Vagina (tissue), 2 donors: ENCODE measurements at places on chromosomes 6 and 20.

DNA sequence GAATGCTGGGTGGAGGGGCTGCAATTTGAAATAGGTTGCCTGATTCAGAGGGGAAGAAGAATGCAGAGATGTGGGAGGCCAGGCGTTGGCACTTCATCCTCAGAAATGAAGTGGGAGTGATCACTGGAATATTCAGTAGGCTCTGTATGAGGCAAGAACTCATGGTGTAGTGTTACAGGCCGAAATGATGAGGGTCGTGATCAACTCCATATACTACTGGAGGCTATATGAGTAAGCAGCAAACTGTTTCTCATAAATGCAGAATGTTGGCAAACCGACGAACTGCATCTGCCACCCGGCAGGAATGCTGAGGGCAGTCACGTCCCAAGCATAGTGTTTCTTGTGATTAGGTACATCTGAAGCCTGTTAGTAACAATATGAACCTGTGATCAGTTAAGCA is 12.7 kb downstream of the KCNS1 start:
- no peak for DNase-seq

DNA sequence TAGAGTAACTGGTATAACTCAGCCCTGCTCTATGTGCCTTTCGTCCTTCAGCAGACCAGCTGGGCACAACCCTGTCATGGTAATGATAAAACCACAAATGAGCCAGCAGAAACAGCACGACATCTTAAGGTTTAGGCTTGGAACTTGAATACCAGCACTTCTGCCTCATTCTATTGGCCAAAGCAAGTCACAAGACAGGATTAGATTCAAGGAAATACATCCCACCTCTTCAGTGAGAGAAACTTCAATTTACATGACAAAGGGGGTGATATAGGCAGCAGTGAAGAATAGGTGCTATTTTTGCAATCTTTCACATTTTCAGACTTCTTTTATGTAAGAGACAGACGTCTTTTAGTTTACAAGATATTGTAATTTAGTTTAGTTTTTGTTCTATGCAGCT is 69.8 kb upstream of the SLC35F1 start:
- DNase-seq: no peak

GRCh38 chr6:32212076-32212760 is 11.6 kb downstream of the NOTCH4 start:
- no peak for DNase-seq

GRCh38 chr20:2465100-2465499 is 5.5 kb downstream of the SNRPB start:
- DNase-seq: no peak

DNA sequence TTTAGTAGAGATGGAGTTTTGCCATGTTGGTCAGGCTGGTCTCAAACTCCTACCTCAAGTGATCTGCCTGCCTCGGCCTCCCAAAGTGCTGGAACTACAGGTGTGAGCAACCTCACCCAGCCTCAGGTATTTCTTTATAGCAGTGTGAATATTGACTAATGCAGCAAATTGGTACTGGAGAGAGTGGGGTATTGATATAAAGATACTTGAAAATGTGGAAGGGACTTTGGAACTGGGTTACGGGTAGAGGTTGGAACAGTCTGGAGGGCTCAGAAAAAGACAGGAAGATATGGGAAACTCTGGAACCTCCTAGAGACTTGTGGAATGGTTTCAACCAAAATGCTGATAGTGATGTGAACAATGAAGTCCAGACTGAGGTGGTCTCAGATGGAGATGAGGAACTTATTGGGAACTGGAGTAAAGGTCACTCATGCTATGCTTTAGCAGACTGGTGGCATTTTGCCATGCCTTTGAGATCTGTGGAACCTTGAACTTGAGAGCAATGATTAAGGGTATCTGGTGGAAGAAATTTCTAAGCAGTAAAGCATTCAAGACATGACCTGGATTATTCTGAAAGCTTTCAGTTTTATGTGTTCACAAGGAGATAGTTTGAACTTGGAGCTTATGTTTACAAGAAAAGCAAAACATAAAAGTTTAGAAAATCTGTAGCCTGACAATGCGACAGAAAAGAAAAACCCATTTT is 127.2 kb downstream of the DTNBP1 start:
- no peak for DNase-seq

DNA sequence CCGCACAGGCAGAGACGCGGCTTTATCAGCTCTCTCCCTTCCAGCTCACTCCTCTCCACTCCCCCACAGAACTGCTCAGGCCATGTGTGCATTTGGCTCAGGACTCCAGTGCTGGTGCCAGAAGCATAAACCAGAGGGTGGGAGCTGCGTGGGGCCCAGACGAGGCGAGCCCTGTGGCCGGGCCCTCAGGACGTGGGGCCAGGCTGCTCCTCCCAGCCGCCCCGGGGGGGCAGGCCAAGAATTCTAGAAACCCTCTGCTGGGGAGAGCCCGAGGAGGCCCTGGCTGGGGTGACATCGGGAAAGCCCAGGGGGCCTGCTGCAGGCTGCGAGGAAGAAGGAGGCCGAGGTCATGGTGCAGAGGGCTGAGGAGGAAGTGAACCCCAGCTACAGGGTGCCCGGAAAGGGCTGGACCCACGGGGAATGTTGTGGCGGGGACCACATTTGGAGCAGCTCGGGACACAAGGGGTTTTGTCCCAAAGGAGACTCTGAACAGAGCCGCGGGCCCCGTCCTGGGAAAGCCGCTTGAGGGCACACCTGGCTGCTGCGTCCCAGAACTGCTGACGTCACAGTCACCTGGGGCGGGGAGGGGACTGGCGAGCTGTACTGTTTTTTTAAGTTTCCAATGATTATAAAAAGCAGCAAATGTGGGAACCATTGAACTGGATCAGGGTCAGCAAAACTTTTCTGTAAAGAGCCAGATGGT is 107.1 kb downstream of the BANF2 start:
- no peak for DNase-seq

DNA sequence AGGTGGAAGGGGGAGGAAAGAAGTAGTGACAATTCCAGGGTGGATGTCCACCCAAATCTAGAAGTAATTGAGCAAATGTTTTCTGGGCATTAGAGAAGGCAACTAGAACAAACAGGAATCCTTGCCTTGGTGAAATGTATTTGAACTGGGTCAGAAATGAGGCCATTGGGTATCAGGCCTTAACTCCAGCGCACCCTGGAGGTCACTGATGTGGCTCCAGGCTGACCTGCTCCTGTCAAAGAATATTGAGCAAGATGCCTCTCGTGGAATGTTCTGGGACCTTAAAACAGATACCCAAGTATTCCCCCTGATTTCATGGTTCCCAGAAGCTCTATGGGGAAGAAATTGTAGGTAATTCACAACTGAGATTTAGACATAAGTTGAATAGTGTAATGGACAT is 6.9 kb downstream of the HLA-DPB1 start:
- DNase-seq: no peak

DNA sequence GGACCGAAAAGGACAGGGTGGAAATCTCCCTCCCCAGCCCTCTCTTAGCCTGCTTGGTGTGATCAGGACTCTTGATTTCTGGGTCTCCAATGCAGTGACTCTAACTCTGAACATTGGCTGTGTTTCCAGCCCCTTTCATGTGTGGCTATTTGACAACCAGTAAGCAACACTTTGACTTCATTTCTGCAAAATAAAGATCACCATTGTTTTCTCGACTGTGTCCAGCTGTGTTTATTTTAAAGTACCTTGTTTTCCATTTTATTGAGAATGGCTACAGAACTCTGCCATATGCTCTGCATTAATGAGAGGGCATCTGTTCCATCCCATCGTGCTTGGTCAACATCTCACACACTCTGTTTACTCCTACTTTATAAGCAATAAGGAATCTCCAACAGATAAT is 60.9 kb upstream of the TAGAP start:
- DNase-seq: no peak

- no peak for DNase-seq
Measured at GRCh38 chr6:97195117-97195516, 87.9 kb downstream of the MMS22L start.

DNA sequence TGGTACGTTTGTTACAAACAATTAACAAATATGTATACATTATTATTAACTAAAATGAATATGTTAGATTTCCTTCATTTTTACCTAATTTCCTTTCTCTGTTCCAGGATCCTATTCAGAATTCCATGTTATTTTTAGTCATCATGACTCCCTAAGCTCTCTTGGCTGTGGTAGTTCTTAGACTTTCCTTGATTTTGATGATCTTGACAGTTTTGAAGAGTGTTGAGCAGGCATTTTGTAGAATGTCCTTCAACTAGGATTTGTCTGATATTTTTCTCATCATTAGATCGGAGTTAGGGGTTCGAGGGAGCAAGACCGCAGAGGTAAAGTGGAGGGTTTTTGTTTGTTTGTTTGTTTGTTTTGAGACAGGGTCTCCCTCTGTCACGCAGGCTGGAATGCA is 44.3 kb upstream of the ZNF184 start:
- DNase-seq: no peak

DNA sequence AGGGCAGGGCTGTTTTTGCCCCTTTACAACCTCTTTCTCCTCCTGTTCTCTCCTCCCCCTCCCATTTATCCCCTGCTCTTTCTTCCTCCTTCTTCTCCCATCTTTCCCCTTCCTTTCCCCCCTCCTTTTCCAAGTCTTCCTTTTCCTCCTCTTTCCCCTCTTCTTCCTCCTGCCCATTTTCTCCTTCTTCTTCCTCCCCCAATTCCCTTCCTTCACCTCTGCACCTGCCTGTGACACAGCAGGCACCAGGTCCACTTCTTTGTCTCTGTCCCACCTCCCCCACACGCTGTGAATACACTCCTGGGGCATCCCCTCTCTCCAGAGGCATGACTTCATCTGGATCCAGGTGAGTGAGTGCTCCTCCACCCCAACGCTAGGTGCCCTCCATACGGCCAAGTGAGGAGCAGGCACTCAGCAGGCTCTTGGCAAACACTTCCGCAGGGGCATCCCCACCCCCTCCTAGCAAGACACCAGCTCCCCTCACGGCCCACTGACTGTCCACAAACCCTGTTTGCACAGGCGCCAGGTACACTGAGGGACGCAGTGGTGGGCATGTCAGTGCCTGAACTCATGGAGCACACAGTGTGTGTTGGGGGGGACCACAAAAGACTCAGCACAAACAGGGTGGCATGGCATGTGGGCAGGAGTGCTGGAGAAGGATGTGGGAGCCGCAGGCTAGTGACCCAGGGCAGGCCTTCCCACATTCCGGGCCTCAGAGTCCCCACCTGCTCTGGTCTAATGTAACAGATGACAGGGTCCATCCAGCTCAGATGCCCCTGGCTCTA is 10.7 kb upstream of the TLDC2 start:
- DNase-seq: no peak

GRCh38 chr6:53493635-53494025 is 51.3 kb downstream of the GCLC start:
- no peak for DNase-seq

DNA sequence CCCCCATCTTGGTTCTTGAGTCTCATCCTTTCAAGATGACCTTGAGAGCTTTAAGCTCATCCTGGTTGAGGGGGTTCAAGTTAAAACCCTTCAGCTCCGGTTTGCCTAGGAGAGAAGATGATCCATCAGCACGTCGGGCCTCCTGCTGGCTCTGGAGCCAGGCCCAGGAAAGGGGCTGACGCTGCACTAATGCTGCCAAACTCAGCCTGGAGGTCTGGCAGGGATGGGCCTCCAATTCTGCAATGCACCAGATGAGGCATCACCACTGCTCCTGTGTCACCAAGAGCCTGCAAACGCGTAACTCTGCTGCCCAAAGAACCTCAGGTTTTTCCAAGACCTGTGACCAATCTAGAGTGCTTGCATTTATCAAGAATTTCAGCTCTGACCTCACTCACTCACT is 6.1 kb downstream of the PDRG1 start:
- DNase-seq: no peak

GRCh38 chr6:16551466-16551865 is 209.8 kb downstream of the ATXN1 start:
- DNase-seq: no peak

DNA sequence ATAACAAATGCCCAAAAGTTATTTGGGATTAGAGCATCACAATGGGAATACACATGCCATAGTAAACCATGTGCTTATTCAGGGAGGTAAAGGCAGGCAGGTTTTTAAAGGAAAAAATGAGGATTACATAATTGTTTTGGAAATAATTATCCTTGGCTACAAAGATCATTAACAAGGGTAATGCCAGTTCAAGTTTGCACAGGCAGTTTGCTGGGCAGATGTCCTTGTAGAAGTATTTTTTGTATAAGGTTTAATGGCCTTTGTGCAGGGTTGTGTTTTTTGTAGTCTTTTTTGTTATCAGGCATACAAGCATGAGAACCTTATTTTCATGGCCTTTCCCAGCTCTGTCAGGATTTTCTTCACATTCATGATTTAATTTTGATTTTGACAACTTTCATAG is 24.7 kb downstream of the FBXO9 start:
- DNase-seq: no peak

DNA sequence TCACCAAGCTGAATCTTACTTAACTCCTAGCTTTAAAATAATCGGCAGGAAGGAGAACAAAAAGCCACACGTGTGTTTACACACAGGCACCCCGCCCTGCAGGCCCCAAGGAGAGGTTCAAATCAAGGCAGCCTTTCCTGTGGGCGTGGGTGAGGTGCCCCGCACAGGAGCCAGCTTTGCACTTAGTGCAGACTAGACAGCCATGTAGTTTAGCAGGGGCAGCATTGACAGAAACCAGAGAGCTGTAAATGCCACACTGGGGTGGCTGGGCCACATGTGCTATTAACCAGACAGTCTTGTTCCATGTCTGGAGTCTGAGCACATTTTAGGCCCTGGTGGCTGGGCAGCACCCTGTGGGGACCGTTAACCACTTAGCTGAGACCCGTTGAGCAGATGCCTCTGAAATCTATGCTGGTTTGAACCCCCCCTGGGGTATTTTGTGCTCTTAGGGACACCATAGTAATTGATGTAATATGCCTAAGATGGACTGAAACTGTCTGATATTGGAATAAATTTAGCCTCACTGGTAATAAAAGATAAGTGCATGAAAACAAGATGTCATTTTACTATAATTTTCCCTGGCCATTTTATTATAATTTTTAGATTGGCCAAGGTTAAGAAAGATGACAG is 106.4 kb upstream of the KCNG1 start:
- DNase-seq: no peak

GRCh38 chr6:12490904-12491571 is 200.9 kb downstream of the EDN1 start:
- no peak for DNase-seq

- no peak for DNase-seq
Measured at GRCh38 chr6:32937230-32937633, 3.6 kb downstream of the HLA-DMB start.

DNA sequence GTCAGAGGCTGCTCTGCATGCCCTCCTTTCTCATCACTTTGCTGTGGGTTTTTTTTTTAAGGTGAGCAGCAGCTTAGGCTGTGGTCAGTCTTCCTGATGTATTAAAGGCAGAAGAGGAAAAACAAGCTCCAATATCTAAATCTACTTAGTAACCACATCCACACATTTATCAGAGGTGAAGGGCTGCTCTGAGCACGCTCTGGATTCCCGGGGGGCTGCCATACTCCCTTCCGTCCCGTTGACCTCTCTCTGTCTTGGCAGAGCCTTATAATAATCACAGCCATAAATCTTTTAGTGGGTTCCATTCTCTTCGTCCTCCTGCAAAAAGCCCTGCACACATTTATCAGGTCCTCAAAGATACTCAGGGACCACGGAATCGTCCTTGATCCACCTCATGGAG is 2.7 kb upstream of the LEMD2 start:
- no peak for DNase-seq

GRCh38 chr6:105759015-105759414 is 327.1 kb upstream of the PRDM1 start:
- no peak for DNase-seq
